Caco-2 (cell line): ENCODE measurements at places on chromosomes 5 and 9. TPM values are rescaled to one million over a fixed set of nuclear protein-coding genes. Genes with fewer than 3 reads are reported as not detected.

DNA sequence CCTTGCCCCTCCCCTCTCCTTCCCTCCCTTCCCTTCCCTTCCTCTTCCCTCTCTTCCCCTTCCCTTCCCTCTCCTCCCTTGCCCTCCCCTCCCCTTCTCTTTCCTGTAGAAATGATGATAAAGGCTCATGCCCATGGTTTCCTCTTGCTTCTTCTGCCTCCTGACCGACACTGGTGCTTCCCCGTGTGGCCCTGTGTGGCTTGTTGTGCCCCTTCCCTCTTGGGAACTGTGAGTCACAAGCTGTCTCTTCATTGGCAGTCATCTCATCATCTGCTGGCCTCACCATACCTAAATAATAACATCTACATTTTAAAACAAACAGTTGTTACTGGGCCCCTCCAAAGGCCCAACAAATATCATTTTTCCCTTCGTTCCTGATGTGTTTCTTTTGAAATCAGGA is 11.7 kb upstream of the CARNMT1 start:
- no peak for DNase-seq

DNA sequence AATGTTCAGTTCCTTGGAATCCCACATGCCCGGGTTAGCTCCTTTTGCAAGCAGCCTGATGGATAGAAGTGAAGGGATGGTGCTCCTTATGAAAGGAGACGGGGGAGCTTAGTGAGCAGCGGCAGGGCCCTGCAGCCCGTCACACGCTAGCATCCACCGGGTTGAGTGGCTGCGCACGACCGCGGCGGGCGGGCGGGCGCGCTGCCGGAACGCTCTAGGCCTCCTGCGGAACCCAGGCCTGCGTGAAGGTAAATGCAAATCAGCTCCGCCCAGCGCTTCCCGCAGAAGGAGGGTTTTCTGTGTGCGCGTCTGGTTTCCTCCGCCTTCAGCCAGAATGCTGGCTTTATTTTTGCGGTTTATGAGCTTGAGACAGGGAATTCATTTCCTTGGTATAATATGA is 19.8 kb downstream of the IL12B start:
- peak; percentile 32 for DNase-seq

- no peak for DNase-seq
These were observed 17.1 kb downstream of the FBP1 start for GRCh38 chr9:94622087-94622800.

DNA sequence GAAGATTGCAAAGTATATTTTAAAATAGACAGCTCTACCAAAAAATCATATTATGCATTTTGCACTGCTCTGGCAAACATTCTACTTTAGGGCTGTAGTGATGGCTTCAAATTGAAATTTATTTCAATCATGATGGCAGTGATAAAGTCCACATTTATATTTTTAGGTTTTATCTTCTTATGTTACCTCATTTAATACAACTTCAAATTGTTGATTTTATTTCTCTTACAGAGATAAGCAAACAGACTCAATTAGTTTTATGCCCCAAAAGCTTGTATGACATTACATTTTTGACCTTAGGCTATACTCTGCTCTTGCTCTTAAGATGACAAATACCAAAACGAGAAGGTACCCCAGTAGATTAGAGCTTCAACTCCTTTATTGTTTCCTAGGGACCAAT is 87.4 kb downstream of the CYLC2 start:
- no peak for DNase-seq

DNA sequence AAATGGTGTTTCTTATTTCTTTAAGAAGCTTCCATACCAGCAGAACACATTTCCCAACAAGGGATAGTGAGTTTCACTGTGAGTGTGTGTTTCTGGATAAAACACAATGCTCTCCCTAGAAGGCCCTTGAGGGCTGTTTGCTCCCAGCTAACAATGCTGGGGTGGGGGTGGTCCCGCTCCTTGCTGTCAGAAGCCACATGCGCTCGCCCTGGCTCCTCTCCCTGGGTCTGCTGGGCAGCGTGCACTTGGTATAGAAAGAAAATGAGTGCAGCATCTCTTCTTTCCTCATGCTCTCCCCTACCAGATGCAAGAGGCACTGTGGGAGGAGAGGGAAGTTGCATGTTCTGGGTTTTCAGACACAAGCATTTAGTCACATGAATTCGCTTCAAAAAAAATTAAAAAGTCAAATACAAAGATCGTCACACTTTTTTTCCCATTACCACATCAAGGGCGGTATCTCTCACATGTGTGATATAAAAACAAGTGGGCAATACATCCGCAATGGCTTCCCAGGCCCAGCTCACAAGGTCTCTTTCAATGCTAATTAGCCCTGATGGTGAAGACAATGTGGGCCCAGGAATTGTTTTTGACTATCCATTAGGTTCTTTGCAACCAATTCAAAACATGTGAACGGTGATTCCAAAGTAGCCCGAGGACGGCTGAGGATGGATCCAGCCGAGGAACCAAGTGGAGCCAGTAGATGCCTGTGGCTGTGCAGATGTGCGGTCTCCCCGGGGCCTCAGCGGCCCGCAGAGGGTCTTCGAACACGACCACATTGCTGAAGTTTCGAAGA is 603.6 kb downstream of the IRX1 start:
- no peak for DNase-seq

DNA sequence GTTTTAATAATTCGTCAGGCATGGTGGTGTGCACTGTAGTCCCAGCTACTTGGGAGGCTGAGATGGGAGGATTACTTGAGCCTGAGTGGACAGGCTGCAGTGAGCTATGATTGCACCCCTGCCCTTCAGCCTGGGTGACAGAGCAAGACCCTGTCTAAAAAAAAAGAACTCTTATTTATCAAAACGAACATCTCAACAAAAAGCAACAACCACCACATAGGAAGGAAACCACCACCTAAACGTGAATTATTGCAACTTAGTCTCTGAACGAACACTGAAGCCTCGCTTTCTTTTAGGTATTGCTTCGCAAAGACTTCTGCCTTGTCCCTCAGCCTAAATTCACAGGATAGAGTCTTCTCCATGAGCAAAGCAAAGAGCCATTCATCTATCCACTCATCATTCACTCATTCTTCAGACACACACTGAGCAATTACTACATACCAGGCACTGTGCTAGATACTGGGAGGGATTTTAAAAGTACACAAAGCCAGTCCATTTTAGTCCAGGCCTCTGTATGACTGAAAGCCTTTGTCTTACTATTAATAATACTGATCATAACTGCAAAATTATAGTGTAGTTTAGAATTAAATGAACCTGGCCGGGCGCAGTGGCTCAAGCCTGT is 57.4 kb downstream of the THBS4 start:
- DNase-seq: no peak

MLANA gene
- total RNA-seq: not detected in 2 replicates

LEAP2 gene
- 1.1 and 4.1 TPM in 2 replicates for total RNA-seq

PRLR gene
- total RNA-seq: 1.6 and 2.3 TPM in 2 replicates
